Stimulated activated CD4-positive, alpha-beta T cell treated with anti-CD3 and anti-CD28 coated beads, Interleukin-12 subunit alpha, Interleukin-12 subunit beta, amount 100 ng/mL, for 48 hours (primary cell): ENCODE measurements at places on chromosomes 3 and 15.

- DNase-seq, result no peak
These were observed 12.4 kb upstream of the ZNF770 start for GRCh38 chr15:35000511-35000910.

GRCh38 chr15:27730868-27731267, 368.2 kb downstream of the OCA2 start:
- DNase-seq, result no peak

DNA sequence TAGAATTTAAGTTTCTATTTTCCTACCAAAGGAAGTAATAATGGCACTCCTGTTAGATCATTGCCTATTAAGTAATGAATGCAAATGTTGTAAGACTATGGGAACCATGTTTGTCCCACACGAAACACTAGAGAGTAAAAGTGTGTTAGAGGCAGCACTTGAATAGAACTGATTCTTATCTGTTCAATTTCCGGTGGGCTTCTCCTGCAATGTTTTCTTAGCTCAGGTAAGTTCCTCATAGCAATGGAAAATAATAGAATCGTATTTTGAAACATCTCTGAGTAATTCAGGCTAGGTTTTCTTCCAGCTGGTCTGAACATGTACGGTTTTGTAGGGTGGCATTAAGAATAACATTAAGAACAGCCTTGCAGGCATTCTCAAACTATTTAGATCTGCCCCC, 145.3 kb upstream of the LIPC start:
- no peak for DNase-seq

- peak; percentile 74 for DNase-seq
These were observed 8.7 kb upstream of the SEMA3B start for GRCh38 chr3:50260027-50260941.

DNA sequence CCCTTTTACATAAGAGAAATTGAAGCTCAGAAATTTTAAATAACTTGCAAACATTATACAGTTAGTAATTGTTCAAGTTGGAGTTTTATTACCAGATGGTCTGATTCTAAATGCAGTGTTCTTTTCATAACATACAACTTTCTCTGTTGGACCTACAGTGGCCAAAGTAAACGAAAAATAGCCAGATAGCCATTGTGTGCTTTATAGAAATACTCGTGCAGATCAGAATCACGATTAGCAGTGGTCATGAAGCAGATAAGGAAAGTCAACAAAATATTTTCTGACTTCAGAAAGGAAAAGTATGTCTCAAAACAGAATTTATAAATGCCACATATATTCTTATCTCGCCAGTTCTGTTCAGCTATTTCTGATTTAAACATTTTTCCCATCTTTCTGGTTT, 436.9 kb downstream of the CNTN6 start:
- DNase-seq, result no peak

- no peak for DNase-seq
These were observed 211.7 kb upstream of the UBE2E1 start for GRCh38 chr3:23594066-23594465.

GRCh38 chr3:106329521-106329920, 460.7 kb upstream of the CBLB start:
- DNase-seq, result no peak

DNA sequence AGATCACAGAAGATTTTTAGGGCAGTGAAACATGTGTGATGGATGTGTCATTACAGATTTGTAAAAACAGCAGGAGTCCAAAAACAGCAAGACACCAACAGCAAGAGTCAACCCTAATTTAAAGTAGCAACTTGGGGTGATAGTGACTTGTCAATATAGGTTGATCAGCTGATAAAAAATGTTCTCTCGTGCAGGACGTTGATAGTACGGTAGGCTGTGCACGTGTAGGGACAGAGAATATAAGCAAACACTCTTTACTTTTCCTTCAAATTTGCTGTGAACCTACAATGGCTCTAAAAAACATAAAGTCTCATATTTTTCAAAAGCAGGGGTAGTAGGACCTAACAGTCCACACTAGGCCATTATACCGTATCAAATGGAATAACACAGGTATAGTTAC, 120.8 kb downstream of the STAG1 start:
- no peak for DNase-seq

- no peak for DNase-seq
These were observed 40.8 kb downstream of the PLCH1 start for GRCh38 chr3:155704061-155704460.

DNA sequence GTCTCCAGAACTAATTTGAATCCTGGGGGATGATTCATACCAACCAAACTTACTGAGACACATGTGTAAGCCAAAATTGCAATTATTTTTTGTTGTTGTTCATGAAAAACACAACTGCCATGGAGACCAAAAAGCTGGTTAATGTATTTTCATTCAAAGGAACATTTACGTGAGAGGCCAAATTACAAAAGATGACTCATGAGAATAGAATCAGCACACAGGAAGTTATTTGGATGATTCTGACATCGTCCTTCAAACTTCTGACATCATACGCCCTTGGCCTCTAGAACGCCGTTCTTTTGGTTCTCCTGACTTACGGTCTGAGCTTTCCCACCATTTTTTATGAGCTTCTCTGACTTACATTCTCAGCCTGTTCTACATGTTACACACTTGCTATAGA, 3.0 kb upstream of the ZNF280D start:
- DNase-seq, result no peak

DNA sequence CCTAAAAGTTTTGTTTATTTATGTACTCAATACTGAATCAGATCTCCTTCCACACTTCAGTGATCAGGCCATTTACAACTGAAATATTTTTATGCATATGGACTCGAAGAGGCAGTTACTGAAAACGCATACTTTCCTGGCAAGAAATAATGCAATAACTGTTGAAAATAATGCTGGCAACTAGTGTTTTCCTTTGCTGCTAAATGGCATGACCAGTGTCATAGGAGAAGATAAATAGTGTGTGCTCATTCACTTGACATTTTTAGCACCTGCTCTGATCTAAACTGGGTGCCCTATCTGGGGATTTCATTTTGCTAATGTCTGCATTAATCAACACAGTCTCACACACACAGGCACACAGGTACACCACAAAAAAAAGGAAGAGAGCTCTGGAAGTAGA, 695.2 kb downstream of the TUSC7 start:
- no peak for DNase-seq

GRCh38 chr15:45306105-45306504, 54.1 kb downstream of the SLC28A2 start:
- DNase-seq, result no peak

- no peak for DNase-seq
These were observed 1.2 kb downstream of the GNAI2 start for GRCh38 chr3:50237133-50237651.

DNA sequence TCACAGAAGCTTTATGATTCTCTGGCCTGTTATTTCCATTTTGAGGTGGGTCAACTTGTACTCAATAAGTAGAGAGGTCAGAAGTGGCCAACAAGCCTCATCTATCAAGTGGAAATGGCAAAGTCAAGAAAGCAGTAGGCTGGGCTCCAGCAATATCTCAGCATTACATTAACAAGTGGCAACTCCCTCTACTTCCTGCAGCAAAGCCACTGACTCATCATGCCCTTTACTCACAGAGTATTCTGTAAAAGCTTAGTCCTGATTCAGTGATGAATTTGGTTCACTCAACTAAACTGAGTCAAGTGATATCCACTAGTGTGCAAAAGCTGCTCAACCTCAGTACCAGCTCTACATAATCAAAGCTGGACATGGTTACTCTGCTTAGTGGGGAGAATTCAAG, 954.6 kb downstream of the EPHA3 start:
- DNase-seq, result no peak

DNA sequence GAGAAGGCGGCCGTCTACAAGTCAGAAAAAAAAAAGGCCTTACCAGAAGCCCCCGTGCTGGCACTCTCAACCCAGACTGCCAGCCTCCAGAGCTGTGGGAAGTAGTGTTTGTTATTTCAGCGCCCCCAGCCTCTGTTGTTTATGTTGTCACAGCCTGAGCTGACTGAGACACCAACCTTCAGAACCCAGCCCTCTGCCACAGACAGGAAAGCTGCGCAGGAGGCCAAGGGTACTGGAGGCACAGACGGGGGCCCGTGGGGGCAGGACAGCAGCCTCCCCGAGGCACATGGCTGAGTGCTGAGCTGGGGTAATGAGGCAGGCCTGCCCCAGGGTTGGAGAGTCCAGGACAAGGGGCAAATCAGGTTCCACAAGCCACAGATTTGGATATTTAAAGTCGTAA, 33.7 kb downstream of the HCN4 start:
- DNase-seq, result no peak
